ENCODE measurements at places on chromosomes 4 and X. TPM values are rescaled to one million over a fixed set of nuclear protein-coding genes. Genes with fewer than 3 reads are reported as not detected.

TMEM35A gene
- total RNA-seq: not detected

SPANXB1 gene
- not detected for total RNA-seq

OPRPN gene
- not detected for total RNA-seq

KLHL8 gene
- 11.0 TPM for total RNA-seq

MSANTD1 gene
- 2.2 TPM for total RNA-seq

SASH3 gene
- total RNA-seq: 152 TPM

CEP44 gene
- total RNA-seq: 25.7 TPM

MAGEE2 gene
- not detected for total RNA-seq

DOK7 gene
- not detected for total RNA-seq

DCLK2 gene
- not detected for total RNA-seq

NAP1L3 gene
- 9.0 TPM for total RNA-seq

ARSH gene
- not detected for total RNA-seq

DIPK2B gene
- total RNA-seq: not detected

GPC4 gene
- total RNA-seq: not detected

- H3K4me1 ChIP-seq: peaks cover 25% of the 10 kb centered on the region
- DNase-seq: peak; percentile 20
- H3K36me3 ChIP-seq: no peaks in the 10 kb centered on the region
- no peak overlapping the region for H3K27ac ChIP-seq
Measured at GRCh38 chrX:124395145-124395880, 49.0 kb downstream of the SH2D1A start.

DNA sequence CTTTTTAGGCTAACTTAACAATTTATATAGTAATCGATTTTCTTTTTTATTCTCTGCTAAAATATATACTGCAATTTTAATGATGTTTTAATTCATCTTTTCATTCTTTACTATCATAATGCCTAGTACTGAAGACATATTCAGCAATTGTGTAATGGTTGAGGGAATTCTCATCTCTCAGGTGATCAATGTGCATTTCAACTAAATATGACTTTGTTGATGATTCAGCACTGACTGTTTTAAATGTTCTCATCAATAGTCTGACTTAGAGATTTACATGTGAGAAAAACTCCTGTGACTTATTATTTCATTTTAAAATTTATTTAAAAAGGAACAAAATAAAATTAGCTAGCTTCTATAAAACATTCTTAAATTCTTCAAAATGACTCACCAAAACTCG is 1450.3 kb downstream of the STIM2 start:
- no peak for DNase-seq
- H3K27ac ChIP-seq: no peak overlapping the region
- H3K4me3 ChIP-seq: no peak overlapping the region
- no peaks in the 10 kb centered on the region for H3K4me1 ChIP-seq
- H3K36me3 ChIP-seq: no peaks in the 10 kb centered on the region

GRCh38 chr4:81031796-81032551 is 1.5 kb downstream of the BMP3 start:
- no peaks in the 10 kb centered on the region for H3K36me3 ChIP-seq
- H3K4me1 ChIP-seq: peaks cover 3% of the 10 kb centered on the region
- DNase-seq: no peak
- peaks cover 7% of the 10 kb centered on the region for H3K27me3 ChIP-seq
- H3K27ac ChIP-seq: no peak overlapping the region

DNA sequence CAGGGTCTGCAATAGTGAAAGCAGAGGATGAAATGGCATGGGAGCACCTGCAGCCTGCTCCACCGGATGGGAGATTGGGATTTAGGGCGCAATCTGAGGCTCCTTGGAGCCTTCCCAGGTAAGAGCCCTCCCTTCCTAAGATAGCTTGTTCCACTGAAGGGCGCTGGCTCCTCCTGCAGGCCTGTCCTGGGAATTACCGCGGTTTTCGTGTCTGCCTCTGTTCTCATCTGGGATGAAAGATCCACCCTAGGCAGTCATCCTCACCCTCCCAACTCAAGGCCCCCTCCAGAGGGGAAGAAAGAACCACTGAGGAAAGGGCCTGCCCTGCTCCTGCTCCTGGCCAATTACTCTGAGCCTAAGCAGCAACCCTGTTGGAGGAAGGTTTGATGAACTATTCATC is 547.5 kb downstream of the SMARCA1 start:
- H3K4me3 ChIP-seq: no peak overlapping the region
- H3K36me3 ChIP-seq: no peaks in the 10 kb centered on the region
- H3K27me3 ChIP-seq: no peaks in the 10 kb centered on the region
- no peaks in the 10 kb centered on the region for H3K4me1 ChIP-seq

GRCh38 chr4:15674926-15675325 is 6.7 kb upstream of the FAM200B start:
- no peak for DNase-seq
- H3K27me3 ChIP-seq: no peaks in the 10 kb centered on the region
- H3K36me3 ChIP-seq: no peaks in the 10 kb centered on the region
- H3K4me3 ChIP-seq: no peak overlapping the region
- H3K4me1 ChIP-seq: no peaks in the 10 kb centered on the region

GRCh38 chr4:39037941-39038340 is 5.7 kb upstream of the TMEM156 start:
- H3K27me3 ChIP-seq: no peaks in the 10 kb centered on the region
- peaks cover 12% of the 10 kb centered on the region for H3K4me1 ChIP-seq
- no peak for DNase-seq
- H3K36me3 ChIP-seq: no peaks in the 10 kb centered on the region
- H3K27ac ChIP-seq: no peak overlapping the region

GRCh38 chrX:14409341-14409740 is 120.0 kb upstream of the GLRA2 start:
- H3K27me3 ChIP-seq: no peaks in the 10 kb centered on the region
- no peaks in the 10 kb centered on the region for H3K36me3 ChIP-seq
- H3K4me1 ChIP-seq: no peaks in the 10 kb centered on the region
- H3K27ac ChIP-seq: no peak overlapping the region

DNA sequence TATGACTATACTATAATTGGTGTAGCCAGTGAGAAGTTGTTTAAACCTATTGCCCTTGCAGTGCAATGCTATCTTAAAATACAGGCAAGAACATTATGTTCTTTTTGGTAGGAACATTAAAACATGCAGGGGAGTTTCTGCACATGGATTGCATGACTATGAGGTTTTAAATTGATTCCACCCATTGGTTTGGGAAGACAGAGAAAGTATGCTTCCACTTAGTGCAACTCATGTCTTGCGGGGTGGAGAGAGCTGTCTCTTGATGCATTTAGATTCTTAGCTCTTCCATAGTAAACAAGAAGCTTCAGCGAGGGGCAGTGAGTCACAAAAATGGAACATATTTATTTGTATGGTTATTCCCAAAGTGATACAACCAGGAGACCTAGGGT is 39.5 kb upstream of the RASL11B start:
- no peak for DNase-seq
- no peak overlapping the region for H3K27ac ChIP-seq

DNA sequence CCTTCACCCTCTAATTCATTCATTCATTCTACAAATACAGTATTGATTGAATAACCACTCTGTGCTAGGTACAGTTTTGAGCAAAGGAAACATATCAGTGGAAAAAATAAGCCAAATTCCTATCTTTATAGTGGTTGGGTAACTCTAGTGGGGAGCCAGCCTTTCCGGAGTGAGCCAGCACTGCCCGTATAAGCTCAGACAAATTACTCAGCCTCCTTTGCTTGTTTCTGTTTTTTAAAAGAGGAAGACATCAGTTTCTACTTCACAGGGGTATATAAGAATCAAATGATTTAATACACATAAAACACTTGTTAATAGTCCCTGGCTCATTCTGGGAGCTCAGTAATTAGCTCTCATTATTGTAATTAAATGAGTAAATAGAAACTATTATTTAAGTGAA is 238.2 kb upstream of the MAD2L1 start:
- no peak overlapping the region for H3K4me3 ChIP-seq
- H3K27me3 ChIP-seq: no peaks in the 10 kb centered on the region
- no peaks in the 10 kb centered on the region for H3K36me3 ChIP-seq
- H3K27ac ChIP-seq: no peak overlapping the region

- H3K36me3 ChIP-seq: no peaks in the 10 kb centered on the region
- H3K27ac ChIP-seq: no peak overlapping the region
- H3K4me1 ChIP-seq: no peaks in the 10 kb centered on the region
- no peaks in the 10 kb centered on the region for H3K27me3 ChIP-seq
- H3K4me3 ChIP-seq: no peak overlapping the region
Measured at GRCh38 chr4:170008371-170008770, 17.8 kb downstream of the MFAP3L start.

DNA sequence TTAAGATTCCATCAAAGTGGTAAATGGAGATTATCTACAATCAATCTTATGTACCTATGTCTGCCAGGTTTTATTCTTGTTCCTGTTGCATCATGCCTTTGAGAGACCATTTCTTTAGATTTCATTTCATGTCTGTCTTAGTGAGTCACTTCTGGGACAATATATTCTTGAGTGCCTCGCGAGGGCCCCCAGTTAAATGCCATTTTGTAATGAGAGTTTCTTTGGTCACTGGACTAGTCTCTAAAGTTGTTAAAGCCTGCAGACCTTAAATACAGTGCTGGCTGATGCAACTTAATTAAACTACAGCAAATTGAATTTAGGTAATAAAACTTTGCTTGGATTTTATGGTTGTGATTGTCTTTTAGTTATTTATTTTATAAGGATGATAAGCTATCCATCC is 87.2 kb upstream of the PITX2 start:
- H3K27ac ChIP-seq: no peak overlapping the region
- H3K4me3 ChIP-seq: no peak overlapping the region
- DNase-seq: no peak
- H3K4me1 ChIP-seq: no peaks in the 10 kb centered on the region
- no peaks in the 10 kb centered on the region for H3K27me3 ChIP-seq

- H3K27ac ChIP-seq: no peak overlapping the region
- H3K36me3 ChIP-seq: no peaks in the 10 kb centered on the region
- H3K4me1 ChIP-seq: no peaks in the 10 kb centered on the region
- DNase-seq: no peak
Measured at GRCh38 chrX:110043506-110043905, 40.6 kb downstream of the TMEM164 start.

DNA sequence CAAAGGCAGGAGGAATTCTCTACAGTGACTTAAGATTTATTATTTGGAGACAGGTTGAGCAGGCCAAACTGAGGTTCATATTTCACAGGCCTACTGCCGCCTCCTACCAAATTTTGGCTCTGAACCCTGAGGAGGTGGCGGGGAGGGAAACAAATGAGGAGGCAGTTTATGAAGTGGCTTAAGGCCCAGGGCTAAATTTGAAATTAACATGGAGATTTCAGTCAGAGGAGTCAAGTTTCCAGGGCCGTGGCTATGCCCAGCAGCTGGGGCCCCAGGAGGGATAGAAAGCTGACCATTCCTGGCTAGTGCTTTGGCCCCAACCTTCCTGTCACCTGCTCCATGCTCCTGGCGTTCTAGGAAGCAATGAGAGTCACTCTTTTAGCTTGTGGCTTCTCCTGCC is 73.4 kb upstream of the ARHGAP36 start:
- no peaks in the 10 kb centered on the region for H3K27me3 ChIP-seq
- H3K27ac ChIP-seq: no peak overlapping the region
- H3K4me1 ChIP-seq: no peaks in the 10 kb centered on the region
- no peak for DNase-seq
- no peak overlapping the region for H3K4me3 ChIP-seq

- no peak for DNase-seq
- no peak overlapping the region for H3K27ac ChIP-seq
- no peaks in the 10 kb centered on the region for H3K4me1 ChIP-seq
- H3K4me3 ChIP-seq: no peak overlapping the region
Measured at GRCh38 chrX:138018145-138018799, 452.3 kb downstream of the ZIC3 start.

GRCh38 chr4:158192439-158193158 is 17.7 kb upstream of the TMEM144 start:
- H3K4me3 ChIP-seq: no peak overlapping the region
- H3K36me3 ChIP-seq: no peaks in the 10 kb centered on the region
- H3K27ac ChIP-seq: no peak overlapping the region
- DNase-seq: no peak

DNA sequence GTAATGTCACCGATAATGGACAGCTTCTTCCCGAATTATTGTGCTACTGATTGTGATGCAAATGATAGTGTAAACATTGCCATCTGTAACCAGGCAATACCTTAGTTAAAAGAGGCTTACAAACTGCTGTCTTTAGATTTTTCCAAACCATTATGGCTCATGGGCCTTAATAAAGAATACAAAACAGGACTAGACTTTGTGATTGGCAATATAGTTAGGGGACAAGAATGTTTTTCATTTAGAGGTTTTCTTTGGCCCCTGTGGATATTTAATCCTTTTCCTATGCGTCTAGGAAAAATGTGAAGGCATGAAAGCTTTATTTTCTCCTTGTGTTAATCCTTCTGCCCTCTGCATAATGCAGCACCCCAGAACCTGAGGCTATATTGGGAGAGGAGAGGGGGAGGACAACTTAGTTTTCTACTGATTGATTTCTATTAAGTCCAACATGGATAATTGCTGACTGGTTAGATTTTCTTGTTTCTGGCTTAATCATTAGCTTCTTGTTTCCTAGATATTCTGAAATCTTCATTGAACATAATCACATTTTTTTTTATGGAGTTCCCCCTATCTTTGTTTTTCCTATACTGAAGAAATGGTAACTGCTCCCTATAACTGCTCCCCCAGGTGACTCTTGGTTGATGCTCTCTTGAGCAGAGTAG is 1.9 kb downstream of the PRPS1 start:
- H3K4me3 ChIP-seq: no peak overlapping the region
- no peaks in the 10 kb centered on the region for H3K36me3 ChIP-seq
- H3K4me1 ChIP-seq: peaks cover 31% of the 10 kb centered on the region
- DNase-seq: no peak
- H3K27ac ChIP-seq: no peak overlapping the region

GRCh38 chr4:82450966-82451755 is 20.8 kb downstream of the ENOPH1 start:
- DNase-seq: no peak
- no peaks in the 10 kb centered on the region for H3K4me1 ChIP-seq
- H3K27me3 ChIP-seq: no peaks in the 10 kb centered on the region
- no peak overlapping the region for H3K27ac ChIP-seq
- peaks cover 43% of the 10 kb centered on the region for H3K36me3 ChIP-seq

GRCh38 chr4:26325191-26325590 is 4.4 kb downstream of the RBPJ start:
- DNase-seq: peak; percentile 59
- H3K27me3 ChIP-seq: no peaks in the 10 kb centered on the region
- no peak overlapping the region for H3K27ac ChIP-seq
- no peak overlapping the region for H3K4me3 ChIP-seq
- no peaks in the 10 kb centered on the region for H3K36me3 ChIP-seq

- no peak for DNase-seq
- H3K4me1 ChIP-seq: no peaks in the 10 kb centered on the region
- H3K27ac ChIP-seq: no peak overlapping the region
- no peaks in the 10 kb centered on the region for H3K36me3 ChIP-seq
- no peaks in the 10 kb centered on the region for H3K27me3 ChIP-seq
Measured at GRCh38 chrX:50818986-50819385, 5.0 kb upstream of the SHROOM4 start.

- no peak for DNase-seq
- no peaks in the 10 kb centered on the region for H3K36me3 ChIP-seq
- no peak overlapping the region for H3K4me3 ChIP-seq
- no peaks in the 10 kb centered on the region for H3K4me1 ChIP-seq
- peaks cover 3% of the 10 kb centered on the region for H3K27me3 ChIP-seq
Measured at GRCh38 chr4:15930314-15930713, 8.2 kb downstream of the FGFBP1 start.
